SJSA1 (cell line): ENCODE measurements at places on chromosomes 6 and 20. TPM values are rescaled to one million over a fixed set of nuclear protein-coding genes. Genes with fewer than 3 reads are reported as not detected.

HEBP2 gene
- total RNA-seq = 22.8 and 64.8 TPM in 2 replicates

KIF25 gene
- not detected in 2 replicates for total RNA-seq

TLDC2 gene
- total RNA-seq = not detected in 2 replicates

TFAP2B gene
- total RNA-seq = not detected in 2 replicates

DEFB124 gene
- total RNA-seq = not detected in 2 replicates

RRAGD gene
- not detected in 2 replicates for total RNA-seq

ATG5 gene
- 57.9 and 68.7 TPM in 2 replicates for total RNA-seq

DNA sequence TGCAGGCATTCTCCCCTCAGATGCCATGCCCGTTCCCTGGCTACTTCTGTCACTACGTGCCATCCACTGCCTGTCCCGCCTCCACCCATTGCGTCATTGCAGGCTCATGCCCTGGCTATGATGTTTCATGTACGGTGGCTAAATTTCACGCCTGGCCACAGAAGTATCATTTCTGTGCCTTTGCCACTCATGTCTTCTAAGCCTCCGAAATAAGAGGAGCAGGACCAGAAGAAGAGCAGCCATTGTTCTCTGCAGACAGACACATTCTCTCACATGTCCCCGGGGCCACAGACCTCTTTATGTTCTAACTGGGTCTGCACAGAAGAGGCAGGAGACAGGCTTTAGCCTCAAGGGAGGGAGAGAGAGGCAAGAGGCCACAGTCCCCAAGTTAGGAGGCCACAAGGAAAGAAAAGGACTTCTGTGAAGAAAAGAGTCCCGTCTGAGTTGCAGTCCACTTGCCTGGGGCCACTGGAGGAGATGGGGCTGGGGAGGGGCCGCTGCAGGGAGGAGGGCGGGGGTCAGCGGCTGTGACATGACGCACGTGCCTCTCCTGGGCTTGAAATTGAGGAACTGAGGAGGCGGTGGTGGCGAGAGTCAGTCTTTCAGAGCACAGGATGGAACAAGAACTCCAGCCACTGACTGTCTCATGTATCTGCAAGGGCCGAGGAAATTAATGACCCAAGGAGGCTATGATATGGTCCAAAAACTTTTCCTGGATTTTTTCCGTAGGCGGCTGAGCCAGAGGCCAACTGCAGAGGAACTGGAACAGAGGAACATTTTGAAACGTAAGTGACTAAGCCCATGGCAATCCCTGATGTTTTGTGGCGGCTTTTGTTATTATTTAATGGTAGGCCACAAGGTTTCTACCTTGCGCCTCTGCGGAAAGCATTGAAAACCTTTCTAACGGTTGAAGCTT lies 55.9 kb downstream of the TBC1D7 start:
- no peak for DNase-seq

- DNase-seq = peak; percentile 64
Measured at GRCh38 chr6:158817728-158818580, 1.2 kb downstream of the EZR start.

DNA sequence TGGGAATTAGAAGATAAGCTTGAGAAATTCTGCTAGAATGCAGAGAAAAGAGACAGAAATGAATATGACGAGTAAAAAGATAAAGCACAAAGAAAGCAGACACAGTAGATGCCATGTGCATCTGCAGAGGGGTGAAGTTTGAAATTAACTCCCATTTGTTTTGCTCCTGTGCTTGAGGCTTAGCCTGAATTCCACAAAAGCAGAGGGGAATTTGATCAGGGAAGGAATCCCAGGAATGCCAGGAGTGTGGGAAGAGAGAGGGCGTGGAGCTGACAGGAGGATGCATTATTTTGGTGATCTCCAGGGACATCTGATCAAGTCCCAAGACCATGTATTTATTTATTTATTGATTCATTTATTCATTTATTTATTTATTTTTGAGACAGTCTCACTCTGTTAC lies 55.6 kb downstream of the SLC22A1 start:
- DNase-seq = no peak

DNA sequence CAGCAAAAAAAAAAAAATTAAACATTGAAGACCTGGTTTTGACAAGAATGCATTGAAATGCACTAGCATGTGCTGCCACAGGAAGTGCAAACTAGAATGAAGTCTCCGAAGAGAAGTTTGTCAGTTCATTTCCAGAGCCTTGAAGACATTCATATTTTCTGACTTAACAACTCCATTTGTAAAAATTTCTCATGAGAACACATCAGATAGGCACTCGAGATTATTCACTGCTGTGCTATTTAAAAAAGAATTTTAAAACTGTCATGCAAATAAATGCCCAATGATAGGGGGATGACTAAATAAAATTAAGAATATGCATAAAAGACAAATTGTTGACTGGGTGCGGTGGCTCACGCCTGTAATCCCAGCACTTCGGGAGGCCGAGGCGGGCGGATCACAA lies 394.6 kb upstream of the JARID2 start:
- no peak for DNase-seq

- no peak for DNase-seq
Measured at GRCh38 chr6:5730585-5731263, 276.0 kb downstream of the NRN1 start.

GRCh38 chr6:109458774-109459531 lies 3.4 kb upstream of the MICAL1 start:
- no peak for DNase-seq

- DNase-seq = no peak
Measured at GRCh38 chr6:91654357-91654756, 1067.5 kb upstream of the MAP3K7 start.

- DNase-seq = no peak
Measured at GRCh38 chr20:4729265-4729664, 7.6 kb downstream of the PRND start.

GRCh38 chr6:86456821-86457220 lies 480.5 kb upstream of the HTR1E start:
- no peak for DNase-seq

DNA sequence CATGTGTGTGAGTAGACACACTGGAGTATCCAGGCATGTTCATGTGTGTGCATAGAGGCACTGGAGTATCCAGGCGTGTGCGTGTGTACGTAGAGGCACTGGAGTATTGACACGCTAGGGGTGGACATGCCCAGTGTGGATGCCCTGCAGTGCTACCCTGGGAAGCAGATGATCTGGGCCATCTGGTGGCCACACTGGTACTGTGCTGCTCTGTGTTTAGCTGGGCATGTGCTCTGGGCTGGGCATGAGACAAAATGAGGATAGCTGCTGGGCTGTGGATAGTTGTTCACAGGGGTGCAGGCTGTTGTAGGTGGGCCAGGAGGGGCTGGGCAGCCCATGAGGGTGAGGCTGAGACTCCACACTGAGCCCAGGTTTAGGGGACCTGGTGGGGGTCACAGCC lies 24.0 kb upstream of the NPBWR2 start:
- peak; percentile 65 for DNase-seq
